Activated CD4-positive, alpha-beta memory T cell treated with anti-CD3 and anti-CD28 coated beads, Interleukin-2, amount 10 ng/mL, durations not matched to agents 7 days and 5 days (primary cell): ENCODE measurements at places on chromosomes 5 and 9.

DNA sequence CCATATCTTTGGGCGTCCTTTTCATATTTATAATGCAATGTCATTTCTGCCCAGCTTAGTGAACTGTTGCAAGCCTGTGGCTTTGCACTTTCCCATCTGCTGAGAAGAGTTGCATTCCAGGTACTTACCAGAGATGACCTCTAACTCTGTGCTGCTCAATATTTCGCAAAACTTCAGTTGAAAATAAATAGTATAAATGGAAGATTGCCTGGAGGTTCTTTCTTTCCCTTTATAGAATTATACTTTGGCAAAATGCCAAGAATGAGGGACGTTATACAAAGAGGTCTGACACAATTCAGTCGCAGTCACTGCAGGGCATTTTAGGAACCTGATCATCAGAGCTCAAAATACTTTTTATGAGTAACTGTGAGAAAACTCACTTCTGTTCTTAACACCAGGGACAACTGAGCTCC is 18.9 kb upstream of the VLDLR start:
- no peak for DNase-seq

DNA sequence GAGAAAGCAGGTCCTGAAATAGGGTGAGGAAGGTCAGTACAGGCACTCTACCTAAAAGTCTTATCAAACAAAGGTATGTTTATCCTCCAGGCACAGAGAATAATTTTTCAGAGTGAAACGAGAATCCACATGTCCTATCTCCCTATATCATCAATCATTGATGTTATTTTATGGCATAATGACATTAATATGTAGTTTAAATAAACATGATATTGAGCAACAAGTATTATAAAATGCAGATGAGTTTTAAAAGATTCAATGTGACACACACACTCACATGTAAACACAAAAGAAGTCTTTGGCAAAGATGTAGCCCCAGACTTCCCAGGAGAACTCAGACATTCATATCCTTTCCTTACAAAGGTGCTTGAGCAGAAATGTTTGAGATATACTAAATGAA is 389.1 kb downstream of the ADGRV1 start:
- no peak for DNase-seq

- DNase-seq = no peak
Measured at GRCh38 chr5:20556115-20556763, 568.2 kb upstream of the CDH18 start.

- DNase-seq = no peak
Measured at GRCh38 chr9:88266416-88266815, 121.8 kb upstream of the SPIN1 start.

DNA sequence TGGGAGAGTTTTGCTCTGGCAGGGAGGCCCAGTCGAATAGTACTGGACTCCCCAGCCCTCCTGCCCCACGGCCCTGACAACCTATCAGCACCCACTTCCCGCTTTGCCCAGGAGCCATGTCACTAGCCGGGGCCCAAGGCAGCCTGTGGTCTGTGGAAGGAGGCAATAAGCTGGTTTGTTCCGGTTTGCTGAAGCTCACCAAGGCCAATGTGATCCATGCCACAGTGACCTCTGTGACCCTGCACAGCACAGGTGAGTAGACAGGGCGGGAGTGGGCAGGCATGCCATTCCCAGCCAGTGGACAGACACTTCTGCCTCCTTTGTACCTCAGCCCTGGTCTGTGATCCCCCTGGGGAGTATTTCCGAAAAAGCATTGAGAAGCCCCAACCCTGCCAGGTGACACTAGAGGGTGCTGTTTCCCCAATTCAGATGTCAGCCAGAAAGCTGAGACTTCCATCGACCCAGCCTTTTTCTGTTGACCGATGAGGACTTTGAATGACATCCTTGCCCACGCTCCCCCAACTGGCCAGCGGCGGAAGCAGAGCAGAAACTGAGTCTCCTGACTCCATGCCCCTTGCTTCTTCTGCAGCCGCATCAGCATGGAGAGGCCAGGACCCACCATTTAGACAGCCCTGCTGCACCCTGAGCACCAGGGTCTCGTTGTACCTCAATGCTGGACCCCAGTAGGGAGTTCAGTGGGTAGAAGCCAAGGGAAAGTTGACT is 9.6 kb downstream of the PCYOX1L start:
- DNase-seq = peak; percentile 63

GRCh38 chr5:74279244-74279643 is 361.3 kb downstream of the ENC1 start:
- DNase-seq = no peak

DNA sequence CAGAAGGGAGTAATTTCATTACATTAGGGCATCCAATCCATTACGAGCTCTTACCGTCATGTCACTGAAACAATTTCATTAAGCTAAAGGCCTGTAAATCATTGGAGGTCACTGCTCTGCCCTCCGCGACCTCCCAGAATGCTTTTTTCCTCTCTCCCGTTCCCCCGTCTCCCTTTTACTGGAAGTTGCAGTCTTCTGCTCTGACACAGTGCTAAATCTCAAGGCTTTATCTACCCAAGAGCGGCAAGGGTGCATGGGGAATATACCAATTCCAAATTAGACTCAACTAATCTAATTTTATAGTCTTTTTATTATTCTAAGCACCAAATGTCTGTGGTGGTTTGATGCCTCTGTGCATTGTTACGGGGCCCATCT is 265.7 kb upstream of the PANK3 start:
- no peak for DNase-seq

GRCh38 chr9:107502464-107502863 is 12.9 kb upstream of the KLF4 start:
- no peak for DNase-seq
